BE2C (cell line): ENCODE measurements at places on chromosomes 11 and 22.

DNA sequence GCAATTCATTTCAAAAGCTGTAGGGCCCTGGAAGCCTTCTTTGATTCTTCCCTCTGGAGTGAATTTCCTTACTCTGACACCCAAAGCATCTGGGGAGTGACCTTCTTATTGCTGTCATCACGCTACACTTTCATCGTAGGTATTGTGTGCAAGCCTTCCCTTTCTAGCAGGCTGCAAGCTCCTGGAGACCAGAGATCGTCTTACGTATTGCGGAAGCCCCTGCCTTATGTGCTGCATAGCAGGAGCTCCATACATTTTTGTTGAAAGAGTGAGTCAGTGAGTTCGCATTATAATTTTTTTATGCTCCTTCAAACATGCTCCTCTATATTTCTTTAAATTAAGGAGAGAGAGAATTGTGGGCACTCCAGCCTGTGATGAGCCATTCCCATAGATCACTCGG lies 21.2 kb upstream of the TMEM218 start:
- no peak for DNase-seq

- DNase-seq = no peak
Measured at GRCh38 chr11:207863-208180, 314 bp downstream of the RIC8A start.

DNA sequence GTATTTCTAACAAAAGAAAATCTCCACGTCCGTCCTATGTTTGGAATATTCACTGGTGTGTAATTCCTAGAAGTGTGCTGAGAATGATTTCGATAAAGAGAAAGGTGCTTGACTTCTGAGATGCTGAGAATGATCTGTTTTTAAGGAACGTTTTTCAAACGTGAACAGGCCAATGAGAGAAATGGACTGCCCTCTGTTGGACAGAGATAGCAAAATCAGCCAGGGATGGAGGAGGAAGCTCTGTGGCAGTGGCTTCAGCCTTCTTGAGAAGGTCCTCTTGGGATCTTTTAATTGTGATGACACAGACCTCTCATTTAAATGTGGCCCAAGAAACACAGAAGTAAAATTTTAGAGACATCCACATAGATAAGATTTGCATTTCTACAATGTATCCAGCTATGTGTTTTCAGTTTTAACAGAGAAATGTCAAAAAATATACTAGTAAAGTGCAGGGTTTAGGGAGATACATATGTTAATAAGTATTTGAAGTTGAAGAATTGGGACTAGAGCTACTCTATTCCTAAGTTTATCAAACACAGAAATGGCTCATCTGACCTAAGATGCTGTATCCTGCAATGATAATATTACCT lies 84.0 kb upstream of the RCN1 start:
- DNase-seq = no peak

DNA sequence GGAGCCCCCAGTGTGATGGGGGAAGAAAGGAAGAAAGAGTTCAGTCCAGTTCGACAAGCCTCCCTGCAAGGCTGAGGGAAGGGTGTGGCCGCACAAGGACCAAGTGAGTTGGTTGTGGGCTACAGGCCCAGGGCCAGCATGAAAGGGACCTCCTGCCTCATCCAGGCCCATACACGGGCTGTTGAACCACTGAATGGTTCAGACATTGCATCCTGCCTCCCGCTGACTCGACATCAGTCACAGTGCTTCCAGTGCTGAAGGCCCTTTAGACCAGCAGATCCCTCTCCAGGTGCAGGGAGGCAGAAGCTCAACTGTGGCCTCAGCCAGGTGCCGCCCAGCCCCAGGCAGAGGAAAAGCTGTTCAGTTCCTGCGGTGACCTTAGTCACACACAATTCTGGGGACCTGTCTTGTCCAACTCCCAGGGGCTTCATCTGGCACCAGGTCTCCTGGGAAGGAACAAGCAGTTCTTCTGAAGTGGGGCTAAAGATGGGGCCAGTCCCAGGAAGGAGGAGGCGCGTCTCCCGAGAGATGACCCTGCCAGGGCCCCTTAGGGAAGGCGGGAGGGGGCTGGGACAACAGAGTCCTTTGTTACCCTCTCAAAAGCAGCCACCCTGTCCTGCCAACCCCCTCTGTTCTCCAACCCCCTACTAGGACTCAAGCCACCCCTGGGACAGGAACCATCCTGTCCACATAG lies 6.6 kb downstream of the ARRB1 start:
- DNase-seq = no peak

GRCh38 chr11:132691848-132692550 lies 840.3 kb downstream of the OPCML start:
- DNase-seq = no peak

GRCh38 chr11:113683481-113684046 lies 22.5 kb downstream of the TMPRSS5 start:
- DNase-seq = no peak

DNA sequence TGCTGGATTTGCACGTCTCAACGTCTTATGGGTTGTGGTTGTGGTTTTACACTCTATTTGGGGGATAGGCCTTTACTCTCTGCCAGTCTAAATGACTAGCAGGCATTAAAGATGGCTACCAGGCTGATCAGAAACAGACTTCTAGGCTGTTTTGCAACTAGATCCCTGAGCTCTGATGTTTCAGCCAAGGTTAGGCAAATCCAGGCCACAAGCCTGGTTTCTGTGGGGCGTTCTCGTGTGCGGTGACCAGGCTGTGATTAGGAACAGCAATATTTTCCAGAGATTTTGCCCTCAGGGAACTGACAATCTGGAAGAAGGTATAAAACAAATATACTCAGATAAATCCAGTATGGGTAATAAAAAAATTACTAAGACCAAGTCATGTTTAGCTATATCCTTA lies 502.4 kb downstream of the INSC start:
- no peak for DNase-seq

DNA sequence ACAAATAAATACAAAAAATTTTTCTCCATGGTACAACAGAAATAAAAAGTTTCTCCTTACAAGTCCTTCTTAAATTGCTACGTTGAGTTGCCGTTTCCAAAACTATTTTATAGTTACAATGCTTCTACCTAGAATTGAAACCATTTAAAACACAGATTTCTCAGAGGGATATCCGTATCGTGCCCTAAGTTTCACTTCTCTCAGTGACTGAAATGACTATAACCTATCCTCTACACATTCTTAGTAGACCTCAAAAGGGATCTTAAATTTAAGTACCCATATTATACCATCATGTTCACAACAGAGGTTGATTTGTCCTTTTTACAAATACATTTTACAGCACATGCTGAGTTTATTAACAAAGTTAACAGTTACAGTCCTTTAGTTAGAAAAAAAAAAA lies 44.1 kb downstream of the USP28 start:
- no peak for DNase-seq

- DNase-seq = no peak
Measured at GRCh38 chr11:27860811-27861210, 160.6 kb upstream of the BDNF start.

DNA sequence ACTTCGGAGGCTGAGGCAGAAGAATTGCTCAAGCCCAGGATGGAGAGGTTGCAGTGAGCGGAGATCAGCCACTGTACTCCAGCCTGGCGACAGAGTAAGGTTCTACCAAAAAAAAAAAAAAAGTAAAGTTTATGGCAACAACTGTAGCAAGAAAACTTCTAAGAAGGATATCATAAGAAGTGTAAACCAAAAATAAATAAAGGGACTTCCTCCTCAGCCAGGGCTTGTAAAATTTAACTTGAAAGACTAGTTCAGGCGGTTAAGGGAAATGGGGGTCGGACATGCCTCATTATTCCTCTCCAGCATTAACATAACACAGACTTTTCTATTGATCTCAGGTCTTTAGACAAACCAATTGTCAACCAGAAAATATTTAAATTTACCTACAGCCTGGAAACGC lies 2.5 kb upstream of the OR5M11 start:
- DNase-seq = no peak

DNA sequence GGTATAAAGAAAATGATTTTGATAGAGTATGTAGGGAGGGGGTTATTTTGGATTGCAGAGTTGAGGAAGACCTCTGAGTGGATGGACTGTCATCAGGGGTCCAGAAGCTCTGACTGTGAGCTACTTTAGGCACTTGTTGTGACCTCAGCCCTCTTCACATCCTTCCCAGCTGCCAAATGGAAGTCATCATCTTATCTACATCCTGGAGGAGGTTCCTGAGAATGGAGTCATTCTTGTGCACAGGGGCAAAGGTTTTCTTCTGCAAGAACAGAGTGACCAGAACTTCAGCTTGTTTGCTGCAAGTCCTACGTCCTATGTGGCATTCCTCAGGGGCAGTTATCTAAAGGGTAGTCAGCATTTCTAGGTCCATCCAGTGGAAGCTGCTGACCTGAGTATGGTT lies 393.8 kb downstream of the AASDHPPT start:
- DNase-seq = no peak

- no peak for DNase-seq
Measured at GRCh38 chr11:127670374-127671119, 670.0 kb upstream of the KIRREL3 start.

DNA sequence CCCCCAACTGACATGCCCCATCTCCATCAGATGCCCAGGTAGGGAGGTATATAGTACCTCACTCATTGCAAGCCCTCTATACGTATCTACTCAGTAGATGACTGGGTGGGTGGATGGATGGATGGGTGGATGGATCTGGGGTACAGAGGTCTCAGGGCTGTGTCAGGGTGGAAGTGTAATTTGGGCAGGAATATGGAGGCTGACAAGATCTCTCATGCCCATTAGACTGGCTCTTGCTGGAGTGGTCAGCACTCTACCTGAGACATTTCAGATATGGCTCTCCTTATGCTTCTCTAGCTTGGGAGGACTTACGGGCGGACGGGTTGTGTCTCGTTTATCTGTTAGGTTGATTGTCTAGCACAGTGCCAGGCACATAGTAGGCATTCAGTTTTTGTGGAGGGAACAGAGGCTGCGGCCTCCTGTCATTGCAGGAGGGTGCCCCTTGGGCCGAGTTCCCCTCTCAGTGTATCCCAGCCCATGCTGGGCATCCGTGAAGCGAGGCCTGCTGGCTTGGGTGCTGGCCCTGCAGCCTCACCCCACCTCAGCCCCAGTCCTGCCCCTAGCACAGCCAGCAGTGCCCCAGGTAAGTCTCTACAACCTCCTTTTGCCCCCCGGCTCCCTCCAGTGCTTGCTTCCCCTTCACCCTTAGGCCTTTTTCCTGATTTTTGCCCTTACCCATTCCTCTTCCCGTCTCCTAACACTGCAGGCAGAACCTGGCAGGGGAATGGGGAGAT lies 13.7 kb downstream of the ROBO3 start:
- DNase-seq = no peak

DNA sequence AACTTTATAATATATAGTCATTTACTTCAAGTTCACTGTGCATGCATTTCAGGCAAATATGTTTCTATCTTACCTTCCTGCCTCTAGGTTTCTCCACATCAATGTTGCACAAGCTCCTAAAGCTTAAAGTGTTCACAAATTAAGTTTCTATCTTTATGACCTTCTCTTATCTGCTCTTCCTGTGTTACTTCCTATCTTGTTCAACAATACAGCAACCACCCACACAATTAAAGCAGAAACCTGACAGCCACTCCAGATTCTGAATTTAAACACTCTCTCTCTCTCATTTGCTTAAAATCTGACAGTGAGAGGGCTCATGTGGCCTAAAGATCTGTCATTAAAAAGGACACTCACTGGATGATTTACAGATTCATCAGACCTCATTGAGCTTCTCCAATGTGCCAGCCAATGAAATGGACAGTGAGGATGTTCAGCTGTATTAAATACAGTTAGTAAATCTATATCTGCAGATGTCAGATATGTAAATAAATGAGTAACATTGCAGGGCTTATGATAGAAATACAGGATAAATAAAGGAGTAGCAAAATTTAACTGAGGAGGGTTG lies 10.9 kb downstream of the PDGFD start:
- no peak for DNase-seq

DNA sequence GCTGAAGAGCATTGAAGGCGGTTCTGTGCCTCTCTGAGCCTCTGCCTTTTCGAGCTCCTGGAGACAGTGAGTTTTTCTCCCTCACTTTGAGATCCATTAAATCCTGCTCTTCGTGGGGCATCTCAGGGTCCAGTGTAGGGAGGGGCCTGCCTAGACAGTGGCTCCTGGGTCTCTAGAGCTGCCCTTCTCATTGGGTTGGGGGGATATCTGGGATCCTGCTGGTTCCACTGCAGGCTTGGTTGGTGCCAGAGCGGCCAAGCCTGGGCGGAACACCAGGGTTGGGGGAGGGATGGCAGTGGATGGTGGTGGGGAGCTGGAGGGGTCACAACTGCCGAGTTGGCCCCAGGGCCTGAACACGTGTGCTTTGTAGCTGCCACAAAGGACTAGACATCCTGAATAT lies 52.2 kb upstream of the CARS1 start:
- DNase-seq = no peak

GRCh38 chr11:9745411-9746211 lies 81.7 kb downstream of the SWAP70 start:
- no peak for DNase-seq

GRCh38 chr11:74195828-74196227 lies 24.7 kb downstream of the PPME1 start:
- DNase-seq = no peak

DNA sequence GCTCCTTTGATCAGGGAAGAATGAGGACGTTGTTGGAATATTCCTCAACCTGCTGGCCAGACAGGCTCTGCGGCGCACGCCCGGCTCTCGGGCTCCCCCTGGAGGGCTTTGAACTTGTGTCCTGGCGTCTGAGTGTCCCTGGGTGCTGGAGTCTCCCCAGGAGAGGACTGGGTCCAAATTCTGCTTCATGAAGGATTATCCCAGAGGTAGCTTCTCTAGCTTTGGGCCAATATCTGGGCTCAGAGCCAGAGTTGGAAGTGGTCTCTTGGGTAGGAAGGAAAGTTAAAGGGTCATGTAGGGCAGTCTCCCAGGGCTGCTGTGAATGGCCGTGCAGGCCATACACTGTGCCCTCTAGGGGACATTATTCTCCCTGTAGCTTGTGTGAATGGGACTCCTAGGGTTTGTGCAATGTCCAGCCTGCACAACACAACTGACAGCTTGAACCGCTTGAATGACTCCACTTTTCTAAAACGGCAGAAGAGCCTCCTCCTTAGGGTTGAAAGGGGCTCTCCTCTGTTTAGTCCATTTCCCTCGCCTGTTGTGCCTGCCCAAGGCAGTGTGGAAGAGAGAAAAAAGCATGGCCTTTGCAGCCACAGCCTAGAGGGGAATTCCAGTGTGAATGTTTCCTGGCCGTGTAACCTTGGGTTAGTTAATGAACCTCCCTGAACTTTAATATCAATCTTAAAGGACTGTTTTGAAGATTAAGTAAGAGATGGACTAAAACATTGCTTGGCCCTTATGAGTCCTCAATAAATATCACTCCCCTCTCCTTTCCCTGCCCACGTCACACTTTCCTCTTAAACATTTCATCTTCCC lies 111.2 kb upstream of the THY1 start:
- DNase-seq = peak; percentile 94

- no peak for DNase-seq
Measured at GRCh38 chr11:104620991-104621390, 277.3 kb downstream of the CASP12 start.

GRCh38 chr11:97732011-97732632 lies 1288.6 kb upstream of the CNTN5 start:
- no peak for DNase-seq

GRCh38 chr11:535210-535518 lies 212 bp downstream of the HRAS start:
- DNase-seq = no peak

DNA sequence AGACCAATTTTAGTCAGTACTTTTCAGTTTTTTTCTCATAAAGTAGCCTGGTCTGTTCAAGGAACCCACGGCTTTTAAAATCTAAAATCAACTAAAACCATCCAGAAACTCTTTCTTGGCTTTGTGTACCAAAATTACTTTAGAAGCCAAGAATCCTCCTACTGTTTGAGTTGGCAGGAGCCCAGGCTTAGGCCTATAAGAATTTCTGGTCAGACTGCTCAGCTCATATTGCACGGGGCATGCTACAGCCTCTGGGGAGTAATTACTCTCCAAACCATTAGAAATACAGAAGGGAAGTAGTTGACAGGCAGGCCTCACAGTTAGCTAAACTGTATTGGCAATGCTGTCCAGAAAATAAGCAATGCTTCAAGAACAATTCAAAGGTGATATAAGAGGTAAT lies 1862.9 kb upstream of the RAG2 start:
- peak; percentile 22 for DNase-seq
